ENCODE measurements at places on chromosomes 11 and 22. TPM values are rescaled to one million over a fixed set of nuclear protein-coding genes. Genes with fewer than 3 reads are reported as not detected.

The TRPM5 gene
- not detected for polyA plus RNA-seq

The BIK gene
- 0.19 TPM for polyA plus RNA-seq

The GRM5 gene
- polyA plus RNA-seq = 0.03 TPM

The SLC15A3 gene
- 4.4 TPM for polyA plus RNA-seq

The NPTXR gene
- polyA plus RNA-seq = 1.8 TPM

The UPK3A gene
- polyA plus RNA-seq = not detected

The FADD gene
- 38.1 TPM for polyA plus RNA-seq

The NPAS4 gene
- polyA plus RNA-seq = 0.77 TPM

DNA sequence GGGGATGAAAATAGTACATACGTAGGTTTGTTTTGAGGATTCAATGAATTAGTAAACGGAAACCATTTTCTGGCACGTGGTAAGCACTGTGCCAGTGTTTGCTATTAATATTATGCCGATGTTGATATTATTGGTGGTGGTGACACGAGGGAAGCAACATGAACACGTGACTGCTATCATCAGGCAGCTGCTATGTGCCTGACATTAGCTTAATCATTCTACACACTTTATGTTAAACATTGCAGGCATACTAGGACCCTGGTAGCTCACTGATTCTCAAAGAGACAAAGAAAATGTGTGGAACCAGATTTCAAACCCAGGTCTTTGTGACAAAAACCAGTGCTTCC, 656 bp downstream of the SRRD start:
- peak; percentile 31 for DNase-seq

GRCh38 chr11:90919332-90919731, 696.5 kb upstream of the CHORDC1 start:
- DNase-seq = no peak

DNA sequence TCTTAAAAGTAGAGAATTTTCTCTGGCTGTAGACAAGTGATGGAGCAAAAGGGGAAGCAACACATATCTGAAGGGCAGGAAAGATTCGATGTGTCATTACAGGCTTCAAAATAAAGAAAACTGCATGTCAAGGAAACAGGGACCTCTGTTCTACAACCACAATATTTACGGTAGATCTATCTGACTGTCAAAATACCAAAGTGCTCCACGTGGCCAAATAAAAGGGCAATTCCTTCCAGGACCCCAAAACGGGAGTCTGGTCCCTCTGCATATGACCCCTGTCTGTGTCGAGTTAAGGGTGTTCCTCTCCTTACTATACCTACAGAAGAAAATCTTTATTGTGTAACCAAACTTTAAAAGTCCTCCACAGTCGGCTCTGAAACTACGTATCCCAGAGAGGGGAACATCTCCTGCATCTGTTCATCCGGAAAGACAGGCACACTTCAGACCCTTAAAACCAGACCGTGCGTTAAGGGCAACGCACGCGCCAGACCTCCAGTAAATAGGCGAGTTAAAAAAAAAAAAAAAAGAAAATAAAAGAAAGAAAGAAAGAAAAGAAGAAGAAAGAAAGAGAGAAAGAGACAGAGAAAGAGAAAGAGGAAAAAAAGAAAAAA, 756 bp downstream of the CLNS1A start:
- DNase-seq = no peak

GRCh38 chr22:24007253-24008021, 2.2 kb upstream of the GSTT4 start:
- no peak for DNase-seq

DNA sequence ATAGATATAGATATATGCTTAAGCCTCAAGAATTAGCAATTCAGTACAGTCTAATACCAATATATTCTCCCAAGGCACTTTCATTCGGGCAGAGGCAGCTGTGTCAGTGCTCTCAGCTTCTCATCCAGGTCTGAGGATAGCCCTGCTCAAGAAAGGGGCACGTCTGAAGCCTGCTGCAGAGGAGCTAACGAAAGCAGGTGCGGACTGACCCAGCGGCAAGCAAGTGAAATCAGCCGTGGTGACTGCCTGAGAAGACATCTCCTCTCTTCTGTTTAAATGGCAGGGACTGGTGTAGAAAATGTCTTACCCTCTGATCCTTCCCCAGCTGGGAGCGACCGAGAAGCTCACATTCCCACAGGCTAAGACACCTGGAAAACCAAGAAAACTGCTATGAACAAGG, 468.6 kb downstream of the BRD1 start:
- no peak for DNase-seq

DNA sequence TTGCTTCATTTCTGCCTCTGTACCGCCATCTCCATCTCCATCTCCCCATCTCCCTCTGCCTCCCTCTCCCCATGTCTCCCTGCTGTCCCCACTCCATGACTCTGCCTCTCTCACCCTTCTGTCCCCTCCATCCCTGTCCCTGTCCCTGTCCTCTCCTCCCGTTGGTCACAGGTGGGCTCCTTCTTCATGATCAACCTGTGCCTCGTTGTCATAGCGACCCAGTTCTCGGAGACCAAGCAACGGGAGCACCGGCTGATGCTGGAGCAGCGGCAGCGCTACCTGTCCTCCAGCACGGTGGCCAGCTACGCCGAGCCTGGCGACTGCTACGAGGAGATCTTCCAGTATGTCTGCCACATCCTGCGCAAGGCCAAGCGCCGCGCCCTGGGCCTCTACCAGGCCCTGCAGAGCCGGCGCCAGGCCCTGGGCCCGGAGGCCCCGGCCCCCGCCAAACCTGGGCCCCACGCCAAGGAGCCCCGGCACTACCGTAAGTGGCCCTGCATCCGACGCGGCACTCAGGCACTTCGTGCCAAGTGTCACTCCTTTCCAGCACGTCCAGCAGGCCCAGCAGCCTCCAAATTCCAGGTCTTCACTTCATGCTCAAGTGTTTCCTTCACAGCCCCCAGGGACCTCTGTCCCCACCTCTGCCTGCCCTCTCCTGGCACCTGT, 76.0 kb downstream of the CACNA1I start:
- DNase-seq = no peak

DNA sequence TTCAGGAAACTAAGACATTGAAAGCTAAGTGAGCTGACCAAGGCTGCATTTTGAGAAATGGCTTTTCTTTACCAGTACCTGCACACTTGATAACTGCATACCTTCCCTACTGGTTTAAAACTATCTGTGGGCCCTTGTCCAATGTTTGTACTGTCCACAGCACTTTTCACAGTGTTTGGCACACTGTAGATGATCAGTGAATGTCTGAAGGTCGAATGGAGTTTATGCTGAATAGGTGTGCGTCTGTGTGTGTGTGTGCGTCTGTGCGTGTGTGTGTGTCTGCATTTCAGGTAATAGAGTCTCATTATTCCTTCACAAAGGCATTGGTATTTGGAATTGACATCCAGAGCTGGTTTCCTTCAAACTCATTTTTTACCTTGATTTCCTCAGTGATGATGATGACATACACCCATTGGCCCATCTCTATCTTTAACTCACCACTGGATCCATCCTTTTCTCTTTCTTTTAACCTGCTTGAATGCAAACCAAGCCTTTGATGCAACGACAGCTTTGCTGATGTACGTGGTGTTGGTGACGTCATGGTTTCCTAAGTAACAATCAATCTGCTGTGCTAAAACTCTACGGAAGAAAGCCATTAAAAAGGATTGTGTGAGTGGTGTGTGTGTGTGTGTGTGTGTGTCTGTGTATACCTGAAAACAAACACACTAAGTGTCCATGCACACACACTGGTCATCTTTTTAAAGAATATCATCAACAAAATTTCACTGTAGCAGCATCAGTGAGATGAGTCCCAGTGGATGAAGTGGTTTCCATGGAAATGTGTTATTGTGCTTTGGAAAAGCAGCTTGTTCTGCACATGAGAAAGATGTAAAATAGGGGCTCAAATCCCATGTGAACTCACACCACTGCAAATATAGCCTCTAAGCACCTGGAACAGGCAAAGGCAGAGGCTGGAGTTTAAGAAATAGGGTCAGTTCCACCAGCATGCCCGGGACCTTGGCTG, 490.2 kb upstream of the B3GAT1 start:
- no peak for DNase-seq

DNA sequence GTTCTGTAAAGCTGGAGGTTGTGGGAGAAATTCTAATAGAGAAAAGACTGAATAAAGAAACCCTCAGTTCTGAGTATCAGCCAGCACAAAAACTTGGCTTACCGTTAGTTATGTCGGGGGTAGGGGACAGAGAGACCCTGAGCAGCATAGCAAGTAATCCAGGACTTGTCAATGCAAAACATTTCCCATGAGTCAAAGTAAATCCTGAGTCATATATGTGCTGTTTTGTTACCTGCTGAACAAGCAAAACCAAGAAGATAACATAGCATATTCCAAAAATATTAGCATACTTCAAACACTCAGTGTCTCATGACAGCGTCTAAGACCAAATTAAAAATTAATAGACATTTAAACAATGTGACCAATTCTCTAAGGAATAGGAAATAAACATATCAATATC, 75.1 kb upstream of the LUZP2 start:
- peak; percentile 7 for DNase-seq

DNA sequence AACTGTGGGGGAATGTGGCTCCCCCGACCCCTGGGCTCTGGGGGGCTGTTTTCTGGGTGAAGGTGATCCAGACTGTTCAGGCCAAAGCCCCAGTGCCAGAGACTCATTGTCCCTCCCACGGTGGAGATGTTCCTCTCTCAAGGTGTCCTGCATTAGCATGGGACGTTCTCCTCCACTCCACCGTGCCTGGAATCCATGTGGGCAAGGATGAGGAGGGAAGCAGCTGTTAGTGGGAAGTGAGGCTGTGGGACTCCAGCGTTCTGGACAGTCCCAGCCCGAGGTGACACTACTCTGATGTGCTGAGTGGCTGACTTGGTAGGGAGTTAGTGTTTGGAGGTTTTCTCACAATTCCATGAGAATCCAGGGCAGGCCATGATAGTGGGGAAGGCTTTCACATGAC, 31.4 kb upstream of the CLDN5 start:
- no peak for DNase-seq

- no peak for DNase-seq
These were observed 9.5 kb upstream of the OOSP4A start for GRCh38 chr11:59954219-59954847.

DNA sequence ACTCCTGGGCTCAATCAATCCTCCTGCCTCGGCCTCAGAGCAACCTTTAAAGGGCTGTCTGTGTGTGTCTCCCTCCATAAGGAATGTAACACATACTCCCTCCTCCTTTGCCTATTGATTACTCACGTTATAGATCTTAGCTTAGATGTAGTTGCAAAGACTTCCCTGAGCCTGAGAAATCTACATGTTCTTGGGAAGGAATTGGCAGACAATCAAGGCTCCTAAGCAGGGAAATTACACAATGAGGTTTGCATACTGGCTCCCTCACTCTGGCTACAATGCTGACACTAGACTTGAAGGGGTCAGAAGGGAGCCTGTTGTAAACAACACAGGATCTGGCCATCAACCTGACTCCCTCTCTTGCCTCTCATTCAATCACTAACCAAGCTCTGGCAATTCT, 5.2 kb upstream of the OLFML1 start:
- no peak for DNase-seq

DNA sequence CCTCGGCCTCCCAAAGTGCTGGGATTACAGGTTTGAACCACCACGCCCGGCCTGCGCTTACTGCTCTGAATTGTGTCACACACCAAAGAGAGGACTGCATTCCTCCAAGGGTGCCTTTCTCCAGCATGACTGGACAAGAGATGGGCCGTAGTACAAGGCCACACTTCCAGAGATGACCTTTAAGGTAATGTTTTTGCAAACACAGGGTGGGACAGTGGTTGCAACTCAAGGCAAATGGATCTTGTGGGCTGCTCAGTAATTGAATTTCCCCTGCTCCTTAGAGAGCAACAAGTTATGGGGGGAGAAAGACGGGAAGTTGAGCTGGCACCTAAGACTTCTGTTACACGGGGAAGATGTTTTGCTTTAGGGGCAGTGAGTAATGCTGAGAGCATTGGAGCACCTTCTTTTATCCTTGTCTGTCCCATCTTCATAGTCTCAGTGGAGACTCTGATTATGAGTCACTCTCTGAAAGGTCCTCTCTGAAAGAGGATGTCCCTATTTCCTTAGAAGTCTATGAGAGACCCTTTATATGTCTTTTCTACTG, 66.3 kb downstream of the C11orf91 start:
- peak; percentile 82 for DNase-seq

DNA sequence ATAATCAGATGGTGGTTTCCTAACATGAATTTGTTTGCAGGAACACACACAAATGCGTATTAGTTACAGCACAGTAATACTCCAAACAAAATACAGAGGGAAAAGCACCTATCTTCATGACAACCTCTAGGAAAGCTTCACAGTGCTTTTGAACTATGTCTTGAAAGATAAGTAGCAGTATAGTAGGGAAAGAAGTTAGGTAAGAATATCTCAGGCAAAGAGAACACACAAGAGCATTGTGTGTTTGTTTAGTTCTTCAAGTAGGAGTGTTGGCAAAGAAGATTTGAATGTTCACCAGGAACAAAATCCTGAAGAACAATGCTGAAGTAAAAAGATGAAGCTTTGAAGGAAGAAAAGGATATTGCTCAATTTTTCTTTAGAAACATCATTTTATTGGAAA, 54.1 kb downstream of the ANO5 start:
- DNase-seq = no peak

GRCh38 chr22:27164781-27165503, 507.6 kb downstream of the MIAT start:
- DNase-seq = no peak

DNA sequence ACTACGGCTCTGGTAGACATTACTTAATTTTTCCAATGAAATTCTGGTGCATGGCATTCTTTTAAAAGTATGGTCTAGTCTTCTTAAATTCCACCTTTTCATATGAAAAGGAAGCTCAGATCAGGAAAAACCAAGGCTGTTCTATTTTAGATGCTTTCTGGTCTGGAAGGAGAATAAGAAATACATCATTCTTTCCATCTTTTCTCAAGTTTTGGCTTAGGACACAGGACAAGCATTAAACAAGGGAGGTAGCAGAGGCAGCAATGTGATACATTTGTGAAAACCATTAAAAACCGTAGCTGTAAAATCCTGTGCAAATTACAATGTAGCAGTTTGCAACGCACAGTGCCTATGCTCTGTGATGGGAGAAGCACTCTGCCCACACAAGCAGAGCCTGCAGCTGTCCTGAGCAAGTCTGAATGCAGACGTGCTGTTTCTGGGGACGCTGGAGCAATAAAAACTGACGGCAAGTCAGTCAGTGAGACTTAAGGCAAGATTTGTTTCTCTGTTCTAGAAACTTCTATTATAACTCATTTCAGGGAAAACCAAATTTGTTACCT, 23.7 kb downstream of the NAP1L4 start:
- no peak for DNase-seq

DNA sequence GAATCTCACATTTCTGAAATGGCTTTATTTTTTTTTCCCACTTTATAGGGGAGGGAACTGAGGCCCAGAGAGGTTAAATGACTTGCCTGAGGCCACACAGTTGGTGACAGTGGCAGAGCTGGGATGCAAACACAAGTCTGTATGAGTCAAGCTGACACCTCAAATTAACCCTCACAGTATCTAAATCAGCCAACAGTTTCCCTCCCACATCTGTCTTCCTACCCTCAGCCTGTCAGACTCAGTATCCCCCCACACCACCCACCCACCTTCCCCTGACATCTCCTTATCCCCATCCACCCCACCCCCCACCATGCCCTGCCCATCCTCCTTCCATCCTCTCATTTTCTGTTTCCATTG, 95.2 kb downstream of the TP53I11 start:
- DNase-seq = no peak

GRCh38 chr11:66559142-66559865, 9.1 kb downstream of the CTSF start:
- no peak for DNase-seq

- DNase-seq = no peak
These were observed 542.0 kb downstream of the FAM181B start for GRCh38 chr11:82191695-82192094.

- peak; percentile 88 for DNase-seq
These were observed 2.5 kb upstream of the SEPTIN3 start for GRCh38 chr22:41966607-41967240.

GRCh38 chr11:75029836-75030631, 41.3 kb downstream of the NEU3 start:
- peak; percentile 45 for DNase-seq
